ENCODE measurements at places on chromosomes 13 and 19. TPM values are rescaled to one million over a fixed set of nuclear protein-coding genes. Genes with fewer than 3 reads are reported as not detected.

PTPRS gene
- 35.2 TPM for polyA plus RNA-seq

DNA sequence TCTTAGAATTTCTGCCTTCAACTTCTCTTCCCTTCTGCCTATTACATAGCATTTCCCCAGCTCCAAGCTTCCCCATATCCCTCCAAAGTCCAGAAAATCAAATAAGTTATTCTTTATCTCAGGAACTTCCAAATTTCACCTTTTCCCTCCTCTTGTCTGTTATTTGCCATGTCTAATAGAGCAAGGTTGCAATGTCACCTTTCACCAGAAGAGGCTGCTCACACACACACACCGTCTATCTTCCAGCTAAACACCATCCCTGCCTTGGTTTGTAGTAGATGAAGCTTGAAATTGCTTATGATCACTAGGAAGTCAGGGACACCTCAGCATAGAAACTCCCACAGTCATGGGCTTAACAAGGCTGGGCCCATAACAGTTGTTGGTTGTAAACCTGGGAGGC is 48.4 kb downstream of the ZNRF4 start:
- DNase-seq, result no peak

MBD3L1 gene
- polyA plus RNA-seq, result not detected

- no peak for DNase-seq
Measured at GRCh38 chr13:49922301-49922700, 13.8 kb downstream of the SPRYD7 start.

GRCh38 chr19:55312621-55313512 is 12.3 kb downstream of the TMEM150B start:
- no peak for DNase-seq

- no peak for DNase-seq
Measured at GRCh38 chr13:50668049-50668448, 175.4 kb downstream of the DLEU7 start.

- DNase-seq, result no peak
Measured at GRCh38 chr19:3171894-3172672, 6.5 kb upstream of the S1PR4 start.

ZNF615 gene
- 11.5 TPM for polyA plus RNA-seq

- DNase-seq, result no peak
Measured at GRCh38 chr13:73131247-73131646, 72.4 kb downstream of the KLF5 start.

DNA sequence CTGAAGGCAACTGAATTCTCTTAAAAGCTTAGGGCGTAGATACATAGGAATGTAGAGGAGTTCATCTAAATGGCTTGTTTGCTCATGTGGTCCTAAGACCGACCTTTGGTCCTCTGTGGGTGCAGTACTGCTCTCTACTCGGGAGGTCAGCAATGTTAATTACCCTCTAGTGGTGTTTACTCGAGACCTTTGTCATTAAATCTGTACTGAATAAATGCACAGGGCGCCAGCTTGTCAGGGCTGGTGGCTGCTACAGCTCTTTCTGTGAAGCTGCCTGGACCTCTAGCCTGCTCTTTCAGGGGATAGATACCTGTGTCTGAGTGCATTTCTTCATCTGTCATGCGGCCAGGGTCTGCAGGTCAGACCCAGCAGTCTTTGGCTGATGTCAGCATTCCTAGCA is 29.2 kb upstream of the MPHOSPH8 start:
- DNase-seq, result no peak

GGACT gene
- polyA plus RNA-seq, result 2.3 TPM

DNA sequence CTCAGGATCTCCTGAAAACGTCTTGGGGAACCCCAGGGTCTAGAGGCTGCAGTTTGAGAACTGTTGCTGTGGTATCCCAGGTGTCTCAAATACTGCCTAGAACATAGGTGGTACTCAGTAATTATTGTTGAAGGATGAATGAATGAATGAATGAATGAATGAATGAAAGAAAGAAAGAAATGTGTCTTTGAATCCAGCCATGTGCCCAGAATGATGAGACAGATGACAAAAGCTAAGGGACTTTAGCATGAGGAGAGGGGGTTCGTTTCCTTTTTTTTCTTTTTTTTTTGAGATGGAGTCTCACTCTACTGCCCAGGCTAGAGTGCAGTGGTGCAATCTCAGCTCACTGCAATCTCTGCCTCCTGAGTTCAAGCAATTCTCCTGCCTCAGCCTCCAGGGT is 7.8 kb downstream of the LSR start:
- no peak for DNase-seq

TEX29 gene
- 0.43 TPM for polyA plus RNA-seq

- DNase-seq, result no peak
Measured at GRCh38 chr13:43293986-43294385, 270.6 kb downstream of the DNAJC15 start.

SELENOV gene
- polyA plus RNA-seq, result 0.17 TPM

- no peak for DNase-seq
Measured at GRCh38 chr19:6579450-6580178, 11.3 kb downstream of the CD70 start.

DNA sequence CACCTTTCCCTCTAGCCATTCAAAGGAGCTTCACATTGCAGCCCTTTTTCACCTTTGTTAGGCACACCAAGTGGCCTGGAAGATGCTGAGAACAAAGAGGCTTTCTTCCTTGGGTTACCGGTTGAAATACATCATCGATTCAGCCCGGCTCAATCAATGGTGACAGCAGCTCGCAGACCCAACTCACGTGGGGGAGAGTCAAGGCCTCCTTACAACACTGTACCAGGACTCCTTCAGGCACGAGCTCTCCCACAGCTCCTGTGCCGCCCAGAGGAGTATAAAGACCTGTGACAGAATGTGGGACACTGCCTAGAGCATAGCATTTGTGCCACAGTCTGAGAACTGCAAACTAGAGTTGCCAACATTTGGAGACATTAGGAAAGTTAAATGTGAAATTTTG is 3.9 kb upstream of the LRRC63 start:
- no peak for DNase-seq

- DNase-seq, result no peak
Measured at GRCh38 chr13:98384739-98385138, 192.2 kb downstream of the STK24 start.

KIR2DL4 gene
- polyA plus RNA-seq, result not detected

DNA sequence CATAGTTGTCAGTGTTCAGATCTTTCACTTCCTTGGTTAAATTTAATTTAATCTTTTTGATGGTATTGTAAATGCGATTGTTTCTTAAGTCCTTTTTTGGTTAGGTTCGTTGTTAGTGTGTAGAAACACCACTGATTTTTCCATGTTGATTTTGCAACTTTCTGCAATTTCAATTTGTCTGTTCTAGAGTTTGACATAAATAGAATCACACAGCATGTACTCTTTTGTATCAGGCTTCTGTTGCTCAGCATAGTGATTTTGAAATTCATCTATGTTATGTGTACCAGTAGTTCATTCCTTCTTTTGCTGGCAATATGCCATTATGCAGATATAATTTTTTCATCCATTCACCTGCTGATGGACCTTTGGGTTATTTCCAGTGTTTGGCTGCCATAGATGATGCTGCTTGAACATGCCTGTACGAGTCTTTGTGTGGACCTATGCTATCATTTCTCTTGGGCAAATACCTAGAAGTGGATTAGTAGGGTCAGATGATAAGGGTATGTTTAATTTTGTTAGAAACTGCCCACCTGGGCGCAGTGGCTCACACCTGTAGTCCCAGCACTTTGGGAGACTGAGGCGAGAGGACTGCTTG is 33.1 kb downstream of the BICRA start:
- no peak for DNase-seq

- DNase-seq, result no peak
Measured at GRCh38 chr13:99832347-99832746, 139.2 kb downstream of the ZIC5 start.

ZNF541 gene
- 0.17 TPM for polyA plus RNA-seq

GRCh38 chr13:51955816-51956603 is 55.2 kb downstream of the ATP7B start:
- no peak for DNase-seq

- no peak for DNase-seq
Measured at GRCh38 chr13:66077132-66077689, 1152.9 kb downstream of the PCDH9 start.

F2RL3 gene
- polyA plus RNA-seq, result 0.41 TPM

PBX4 gene
- not detected for polyA plus RNA-seq

SPRYD7 gene
- polyA plus RNA-seq, result 12.9 TPM
